NCI-H774 (cell line): ENCODE measurements at places on chromosomes 11 and 22.

- DNase-seq: no peak
Measured at GRCh38 chr11:88281317-88281712, 56.2 kb downstream of the CTSC start.

DNA sequence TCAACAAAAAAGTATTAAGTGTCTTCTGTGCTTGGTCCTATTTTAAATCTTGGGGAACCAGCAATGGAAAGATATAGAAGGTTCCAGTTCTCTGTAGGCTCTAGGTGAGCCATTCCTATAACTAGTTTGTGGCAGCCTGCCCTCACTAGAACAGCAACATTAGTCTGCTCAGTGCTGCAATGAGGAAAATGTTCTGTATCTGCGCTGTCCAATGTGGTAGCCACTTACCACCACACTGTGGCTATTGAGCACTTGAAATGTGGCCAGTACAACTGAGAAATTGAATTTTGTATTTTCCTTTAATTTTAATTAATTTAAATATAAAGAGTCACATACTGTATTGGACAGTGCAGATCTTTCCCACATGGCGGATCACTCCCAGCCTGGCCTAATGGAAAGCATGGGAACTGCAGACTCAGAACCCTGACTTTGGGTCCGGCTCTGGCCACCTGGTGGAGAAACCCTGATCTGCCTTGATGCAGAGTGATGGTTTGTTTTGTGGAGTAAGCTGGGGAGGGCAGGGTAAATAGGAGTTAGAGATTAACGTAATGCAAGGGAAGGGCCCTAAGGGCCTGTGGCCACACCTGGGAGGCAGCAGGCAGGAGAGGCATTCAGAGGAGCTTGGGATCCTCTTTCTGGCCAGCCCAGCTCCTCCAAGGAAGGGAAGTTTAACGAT is 101.0 kb downstream of the ME3 start:
- DNase-seq: peak; percentile 21

GRCh38 chr11:108338750-108339149 is 115.9 kb downstream of the ATM start:
- DNase-seq: no peak

DNA sequence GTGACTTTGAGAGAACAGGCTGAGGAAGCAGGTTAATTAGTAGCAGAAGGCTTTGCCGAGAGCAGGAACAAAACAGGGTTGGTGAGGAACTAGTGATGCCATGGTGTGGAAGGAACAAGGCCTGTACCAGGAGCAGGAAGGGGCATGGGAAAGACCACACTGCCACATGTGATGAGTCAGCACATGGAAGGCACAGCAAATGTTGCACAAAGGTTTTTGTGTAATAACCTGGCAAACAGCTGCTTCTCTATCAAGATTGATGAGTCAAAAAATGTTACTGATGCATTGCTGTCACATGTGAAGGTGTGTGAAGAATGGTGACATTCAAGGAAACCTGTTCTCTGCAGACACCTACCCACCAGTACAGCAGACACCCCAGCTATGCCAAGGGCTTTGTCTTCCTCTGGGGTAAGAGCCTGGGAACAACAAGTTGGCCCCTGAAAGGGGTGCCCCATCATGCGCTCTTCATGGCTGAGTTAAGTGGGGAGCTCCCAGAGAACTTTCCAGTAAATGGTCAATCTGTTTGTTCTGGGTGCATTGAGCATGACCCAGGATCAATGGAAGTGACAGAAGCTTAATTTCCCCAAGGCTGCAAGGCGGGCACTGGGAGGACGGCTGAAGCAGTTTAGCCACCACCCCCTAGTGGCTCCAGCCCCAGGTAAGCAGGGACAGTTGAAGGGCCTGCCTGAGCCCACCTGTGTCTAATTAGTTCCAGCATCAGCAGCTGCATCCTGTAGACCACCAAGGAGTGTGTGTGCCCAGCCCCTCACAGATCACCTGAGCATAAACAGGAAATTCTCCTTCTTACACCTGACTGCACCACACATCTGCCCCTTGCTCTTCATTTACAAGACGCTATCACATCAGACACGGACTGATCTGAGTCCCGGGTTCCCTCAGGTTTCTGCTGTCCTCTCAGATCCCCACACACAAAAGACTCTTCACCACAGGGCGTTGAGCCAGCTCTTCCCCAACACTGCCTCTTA is 47.6 kb downstream of the GGTLC2 start:
- no peak for DNase-seq

GRCh38 chr11:59756845-59757244 is 1.7 kb downstream of the STX3 start:
- DNase-seq: no peak

GRCh38 chr11:7021318-7021717 is 1.0 kb downstream of the NLRP14 start:
- no peak for DNase-seq

DNA sequence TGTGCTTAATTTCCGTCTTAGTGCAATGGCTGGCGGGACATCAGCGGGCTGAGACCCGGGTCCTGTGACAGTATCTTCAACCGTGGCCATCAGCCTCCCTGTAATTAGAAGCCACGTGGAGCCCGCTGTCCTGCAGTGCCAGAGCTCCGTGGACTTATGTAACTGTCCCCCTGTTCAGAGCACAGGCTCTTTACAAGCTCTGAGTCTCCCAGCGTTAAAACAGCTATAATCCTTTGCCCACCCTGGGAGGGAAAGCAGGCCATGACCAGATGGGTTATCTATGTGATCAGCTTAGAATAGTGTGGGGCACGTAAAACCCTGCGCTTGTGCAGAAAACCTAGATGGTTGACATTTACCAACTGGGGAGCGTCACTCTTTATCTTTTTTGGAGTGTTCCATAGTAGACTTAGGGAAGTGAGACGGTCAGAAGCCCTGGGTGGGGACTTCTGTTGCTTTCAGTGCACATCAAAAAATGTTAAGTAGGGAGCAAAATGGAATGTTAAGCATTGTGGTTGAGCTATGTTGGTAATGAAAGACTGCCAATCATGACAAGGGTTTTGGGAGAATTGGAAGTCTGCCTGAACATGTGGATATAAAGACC is 103.5 kb upstream of the CADM1 start:
- no peak for DNase-seq

DNA sequence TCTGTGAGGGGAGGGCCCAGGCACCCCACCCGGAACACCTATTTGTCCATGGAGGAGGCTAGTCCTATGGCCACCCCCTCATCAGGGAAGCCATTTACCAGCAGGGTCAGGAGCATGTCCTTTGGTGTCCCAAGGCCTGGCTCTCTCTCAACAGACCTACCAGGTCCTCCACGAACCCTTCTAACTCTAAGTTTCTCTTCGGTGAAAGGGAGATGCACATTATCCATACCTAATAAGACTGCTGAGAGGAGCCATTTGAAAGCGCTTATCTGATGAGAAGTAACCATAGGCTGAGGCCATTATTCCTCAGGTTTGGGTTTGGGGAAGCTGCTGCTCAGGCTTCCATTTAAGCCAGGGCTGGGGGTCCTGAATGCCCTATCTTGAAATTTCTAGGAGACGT is 9.2 kb upstream of the TOP3B start:
- DNase-seq: no peak

DNA sequence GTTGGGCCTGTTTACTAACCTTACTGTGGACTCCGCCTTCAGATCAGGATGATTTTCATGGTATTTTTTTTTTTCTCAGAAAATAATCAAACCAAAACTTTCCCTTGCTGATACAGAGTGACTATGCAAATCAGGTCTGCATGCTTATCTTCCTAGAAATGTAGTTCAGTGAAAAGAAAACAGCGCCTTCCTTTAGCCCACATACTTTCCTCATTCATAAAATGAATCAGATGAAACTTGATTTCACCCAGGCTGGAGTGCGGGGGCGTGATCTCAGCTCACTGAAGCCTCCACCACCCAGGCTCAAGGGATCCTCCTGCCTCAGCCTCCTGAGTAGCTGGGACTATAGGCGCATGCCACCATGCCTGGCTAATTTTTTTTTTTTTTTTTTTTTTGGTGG is 26.0 kb downstream of the ZNRF3 start:
- DNase-seq: no peak

DNA sequence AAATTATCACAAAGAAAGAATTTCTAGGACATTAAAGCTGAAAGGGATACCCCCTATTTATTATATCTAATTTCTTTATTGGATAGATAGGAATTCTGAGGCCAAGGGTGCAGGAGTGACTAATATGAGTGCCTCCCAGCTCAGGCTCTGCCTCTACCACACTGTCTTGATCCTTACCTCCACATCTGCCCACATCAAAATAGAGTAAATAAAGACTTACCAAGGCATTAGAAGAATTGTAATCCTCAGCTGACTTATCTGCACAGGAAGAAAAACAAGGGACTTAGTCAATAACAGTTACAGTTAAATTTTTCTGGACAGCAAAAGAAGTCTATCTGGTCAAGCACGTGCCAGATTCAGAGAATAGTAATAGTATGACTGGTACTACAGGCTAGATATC is 72.6 kb upstream of the GDPD4 start:
- DNase-seq: no peak

GRCh38 chr11:75468534-75469340 is 35.7 kb upstream of the KLHL35 start:
- DNase-seq: no peak

DNA sequence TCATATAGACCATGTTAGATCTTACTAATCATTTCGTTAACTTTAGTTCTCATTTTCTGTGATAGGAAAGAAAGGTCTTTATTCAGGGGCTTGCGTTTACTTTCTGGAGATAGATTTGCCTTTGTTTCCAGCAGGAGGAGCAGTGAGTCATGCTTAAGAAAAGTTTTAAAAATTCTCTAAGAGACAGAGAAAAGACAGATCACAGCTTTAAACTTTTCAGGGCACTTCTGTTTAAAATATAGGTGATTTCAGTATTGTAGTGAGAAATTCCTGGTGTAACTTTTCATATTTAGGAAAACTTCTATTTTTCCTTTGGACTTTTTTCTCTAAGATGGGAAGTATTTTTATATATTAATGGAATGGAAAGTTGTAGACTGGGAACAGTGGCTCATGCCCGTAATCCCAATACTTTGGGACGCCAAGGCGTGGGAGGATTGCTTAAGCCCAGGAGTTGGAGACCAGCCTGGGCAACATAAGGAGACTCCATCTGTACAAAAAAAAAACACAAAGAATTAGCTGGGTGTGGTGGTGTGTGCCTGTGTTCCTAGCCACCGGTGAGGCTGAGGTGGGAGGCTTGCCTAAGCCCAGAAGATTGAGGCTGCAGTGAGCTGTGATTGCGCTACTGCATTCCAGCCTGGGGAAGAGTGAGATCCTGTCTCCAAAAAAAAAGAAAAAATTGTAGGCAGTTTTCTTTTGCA is 60.3 kb downstream of the ATXN10 start:
- DNase-seq: no peak

- DNase-seq: no peak
Measured at GRCh38 chr11:34480314-34480713, 33.3 kb downstream of the ELF5 start.

GRCh38 chr11:111981270-111981669 is 43.9 kb upstream of the DLAT start:
- DNase-seq: no peak

GRCh38 chr11:27443227-27443626 is 29.4 kb downstream of the LGR4 start:
- DNase-seq: no peak

- DNase-seq: no peak
Measured at GRCh38 chr11:25766332-25767015, 565.5 kb upstream of the ANO3 start.

- no peak for DNase-seq
Measured at GRCh38 chr22:21697880-21698279, 32.1 kb downstream of the PPIL2 start.

DNA sequence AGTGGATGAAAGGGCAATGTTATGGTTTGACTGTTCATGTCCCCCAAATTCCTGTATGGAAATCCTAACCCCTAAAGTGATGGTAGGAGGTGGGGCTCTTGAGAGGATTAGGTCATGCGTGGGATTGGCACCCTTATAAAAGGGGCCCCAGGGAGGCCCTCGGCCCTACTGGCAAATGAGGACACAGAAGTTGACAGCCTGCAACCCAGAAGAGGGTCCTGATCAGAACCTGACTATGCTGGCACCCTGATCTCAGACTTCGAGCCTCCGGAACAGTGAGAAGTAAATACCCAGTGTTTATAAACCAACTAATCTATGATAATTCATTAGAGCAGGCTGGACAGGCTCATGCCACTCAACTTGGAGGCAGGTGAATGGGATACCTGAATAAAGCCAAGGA is 8.7 kb downstream of the IFITM10 start:
- DNase-seq: no peak

DNA sequence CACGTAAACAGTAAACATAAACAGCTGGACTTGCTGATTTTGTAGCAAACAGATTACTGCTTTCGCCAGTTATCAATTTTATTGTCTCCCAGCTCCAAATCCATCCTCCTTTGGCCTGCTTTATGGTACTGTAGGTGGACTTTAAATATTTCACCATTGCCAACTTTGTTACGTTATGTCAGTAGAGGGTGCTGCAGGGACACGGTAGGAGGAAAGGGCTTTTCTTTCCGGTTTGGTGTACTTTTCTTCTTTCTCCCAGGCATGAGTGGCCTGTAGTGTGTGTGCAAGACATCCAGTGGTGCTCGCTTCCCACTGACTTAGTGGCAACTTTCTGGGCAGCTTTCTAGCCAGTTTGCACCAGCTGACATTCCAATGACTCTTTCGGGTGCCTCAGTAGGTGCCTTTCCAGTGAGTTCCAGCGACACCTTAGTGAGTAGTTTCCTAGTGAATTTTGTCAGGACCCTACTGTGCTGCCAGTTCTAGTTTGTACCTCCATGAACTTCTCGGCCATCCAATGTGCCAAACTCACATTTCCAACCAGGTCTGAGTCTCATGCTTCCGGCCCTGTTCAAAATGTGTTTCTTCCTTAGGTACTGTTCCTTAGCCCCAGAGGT is 267.6 kb upstream of the TENM4 start:
- DNase-seq: peak; percentile 68

- DNase-seq: no peak
Measured at GRCh38 chr22:29348956-29349355, 33.5 kb upstream of the RASL10A start.

GRCh38 chr11:57761301-57762234 is at the start of gene CTNND1:
Gene CTNND1 (plus strand): TSS chr11:57761802. CDS start chr11:57791479, 29,677 bp downstream.
- peak; percentile 87 for DNase-seq

DNA sequence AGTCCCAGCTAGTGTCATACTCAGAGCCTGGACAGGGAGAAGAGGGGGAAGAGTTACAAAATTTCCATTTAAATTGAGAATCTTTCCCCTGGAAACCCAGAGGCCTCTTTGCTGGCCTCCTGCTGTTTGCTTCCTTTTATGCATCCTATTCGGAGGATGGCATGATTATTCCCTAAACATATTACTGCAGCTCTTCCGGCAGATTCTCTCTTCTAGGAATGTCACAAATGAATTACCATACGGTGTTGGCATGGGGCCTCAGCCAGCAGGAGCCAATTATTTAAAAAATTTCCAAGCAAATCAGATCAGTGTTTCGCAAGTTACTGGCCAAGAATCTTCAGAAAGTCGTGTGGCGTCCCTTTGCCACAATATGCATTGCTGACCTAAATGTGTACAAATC is 326.7 kb upstream of the NCAM1 start:
- no peak for DNase-seq

GRCh38 chr11:92268546-92268945 is 43.9 kb downstream of the FAT3 start:
- no peak for DNase-seq

DNA sequence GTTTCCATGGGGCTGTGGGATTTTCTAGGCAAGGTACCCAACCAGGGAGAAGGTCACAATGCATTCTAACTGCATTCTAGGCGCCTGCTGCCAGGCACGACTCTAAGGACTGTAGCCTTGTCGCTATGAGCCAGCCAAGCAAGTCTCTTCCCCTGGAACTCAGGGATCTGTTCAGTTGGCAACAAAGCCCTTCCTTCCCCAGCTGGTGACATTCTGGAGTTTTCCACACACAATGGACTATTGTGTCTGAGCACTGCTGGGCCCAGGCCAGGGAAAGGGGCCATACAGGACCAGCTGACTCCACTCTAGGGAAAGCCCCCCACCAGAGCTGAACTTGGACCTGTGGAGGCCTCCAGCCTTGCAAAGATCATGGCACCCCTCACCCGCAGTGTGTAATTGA is 116.8 kb downstream of the RRAS2 start:
- DNase-seq: no peak
